Stimulated activated CD4-positive, alpha-beta T cell treated with anti-CD3 and anti-CD28 coated beads, Interleukin-15, amount 100 ng/mL, for 24 hours (primary cell): ENCODE measurements at places on chromosomes 3 and 15.

GRCh38 chr15:85831415-85832113 lies 36.8 kb upstream of the KLHL25 start:
- peak; percentile 51 for DNase-seq

DNA sequence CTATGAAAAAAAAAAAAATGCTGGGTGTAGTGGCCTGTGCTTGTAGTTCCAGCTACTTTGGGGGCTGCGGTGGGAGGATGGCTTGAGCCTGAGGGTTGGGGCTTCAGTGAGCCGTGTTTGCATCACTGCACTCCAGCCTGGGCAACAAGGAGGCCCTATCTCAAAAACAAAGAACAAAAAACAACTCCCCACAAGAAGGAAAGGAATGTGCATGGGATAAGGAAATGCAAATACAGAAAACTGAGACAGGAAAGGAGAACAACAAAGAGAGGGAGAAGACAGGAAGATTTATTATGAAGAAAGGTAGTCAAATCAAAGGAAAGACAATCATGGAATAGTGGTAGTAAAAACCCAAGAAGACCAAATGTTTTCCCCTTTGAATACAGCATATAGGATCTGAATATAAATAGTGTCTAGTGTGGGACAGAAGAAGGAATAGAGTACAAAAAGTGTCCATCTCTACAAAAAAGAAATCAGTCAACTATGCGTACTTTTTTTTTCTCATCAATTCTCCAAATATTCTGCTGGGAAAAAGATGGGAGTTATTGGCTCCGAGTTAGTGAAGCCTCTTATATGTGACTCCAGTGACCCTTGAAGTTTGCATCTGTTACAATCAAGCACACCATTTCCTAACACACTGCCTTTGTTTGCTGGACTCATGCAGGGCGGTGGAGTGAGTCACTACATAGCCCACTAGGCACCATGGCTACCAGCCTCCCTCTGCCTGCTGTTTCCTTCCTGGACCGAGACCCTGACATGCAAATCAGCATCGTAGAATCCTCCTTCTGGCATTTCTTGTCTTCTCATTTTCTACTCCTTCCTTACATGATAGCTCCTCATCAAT lies 101.2 kb upstream of the PTX3 start:
- DNase-seq, result no peak

DNA sequence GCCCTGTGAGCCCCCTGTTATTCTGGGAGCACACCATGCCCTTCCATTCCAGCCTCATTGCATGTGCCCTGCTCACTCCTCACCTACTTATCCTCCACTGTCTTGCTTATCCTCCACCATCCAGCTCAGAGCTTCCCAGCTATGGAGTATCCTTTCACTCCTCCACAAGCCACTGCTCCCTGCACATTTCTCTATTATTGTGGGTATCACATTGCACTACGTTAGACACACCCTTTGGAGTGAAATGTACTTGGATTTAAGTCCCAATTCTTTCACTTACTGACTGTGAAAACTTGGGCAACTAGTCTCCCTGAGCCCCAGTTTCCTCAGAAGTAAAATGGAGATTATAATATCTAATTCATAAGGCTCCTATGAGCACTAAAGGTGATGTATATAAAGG lies 4.3 kb downstream of the MASP1 start:
- no peak for DNase-seq

DNA sequence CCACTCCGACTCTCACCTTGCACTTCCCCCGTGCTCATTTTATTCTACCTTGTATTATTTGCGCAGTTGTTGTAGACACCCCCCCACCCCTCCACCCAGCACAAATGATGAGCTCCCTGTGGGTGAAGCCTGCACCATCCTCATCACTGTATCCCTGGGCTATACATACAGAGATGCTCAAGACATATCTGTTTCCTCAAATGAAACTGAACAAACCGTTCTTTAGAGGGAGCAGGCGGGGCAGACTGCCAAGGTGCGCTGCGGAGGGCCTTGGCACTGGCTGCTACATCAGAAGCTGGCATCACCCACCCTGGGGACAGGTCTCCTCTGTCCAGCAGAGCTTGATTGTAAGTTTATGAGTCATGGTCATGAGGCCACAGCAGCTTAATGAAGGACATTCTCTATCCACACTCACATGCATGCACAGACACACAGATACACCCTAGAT lies 29.0 kb downstream of the ADCY5 start:
- DNase-seq, result no peak

- DNase-seq, result no peak
Observed at GRCh38 chr15:38164061-38164460, 88.6 kb upstream of the SPRED1 start.

- peak; percentile 59 for DNase-seq
Observed at GRCh38 chr3:107430996-107431245, 53.7 kb downstream of the CCDC54 start.

DNA sequence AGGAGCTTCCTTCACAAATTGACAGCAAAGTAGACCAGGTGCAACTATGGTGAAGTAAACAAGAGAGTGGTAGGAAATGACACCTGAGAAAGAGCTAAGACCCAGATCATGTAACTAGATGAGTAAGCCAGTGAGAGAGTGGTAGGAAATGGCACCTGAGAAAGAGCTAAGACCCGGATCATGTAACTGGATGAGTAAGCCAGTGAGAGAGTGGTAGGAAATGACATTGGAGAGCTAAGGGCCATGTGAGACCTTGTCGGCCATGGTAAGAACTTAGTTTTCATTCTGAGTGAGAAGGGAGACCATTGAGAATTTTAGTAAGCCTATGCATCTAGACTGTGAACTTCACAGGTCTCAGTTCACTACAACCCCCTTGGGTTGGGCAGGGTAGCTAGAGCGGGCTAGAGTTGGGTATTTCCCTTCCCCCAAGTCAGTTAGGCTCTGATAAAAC lies 5.4 kb upstream of the SENP7 start:
- DNase-seq, result peak; percentile 52

DNA sequence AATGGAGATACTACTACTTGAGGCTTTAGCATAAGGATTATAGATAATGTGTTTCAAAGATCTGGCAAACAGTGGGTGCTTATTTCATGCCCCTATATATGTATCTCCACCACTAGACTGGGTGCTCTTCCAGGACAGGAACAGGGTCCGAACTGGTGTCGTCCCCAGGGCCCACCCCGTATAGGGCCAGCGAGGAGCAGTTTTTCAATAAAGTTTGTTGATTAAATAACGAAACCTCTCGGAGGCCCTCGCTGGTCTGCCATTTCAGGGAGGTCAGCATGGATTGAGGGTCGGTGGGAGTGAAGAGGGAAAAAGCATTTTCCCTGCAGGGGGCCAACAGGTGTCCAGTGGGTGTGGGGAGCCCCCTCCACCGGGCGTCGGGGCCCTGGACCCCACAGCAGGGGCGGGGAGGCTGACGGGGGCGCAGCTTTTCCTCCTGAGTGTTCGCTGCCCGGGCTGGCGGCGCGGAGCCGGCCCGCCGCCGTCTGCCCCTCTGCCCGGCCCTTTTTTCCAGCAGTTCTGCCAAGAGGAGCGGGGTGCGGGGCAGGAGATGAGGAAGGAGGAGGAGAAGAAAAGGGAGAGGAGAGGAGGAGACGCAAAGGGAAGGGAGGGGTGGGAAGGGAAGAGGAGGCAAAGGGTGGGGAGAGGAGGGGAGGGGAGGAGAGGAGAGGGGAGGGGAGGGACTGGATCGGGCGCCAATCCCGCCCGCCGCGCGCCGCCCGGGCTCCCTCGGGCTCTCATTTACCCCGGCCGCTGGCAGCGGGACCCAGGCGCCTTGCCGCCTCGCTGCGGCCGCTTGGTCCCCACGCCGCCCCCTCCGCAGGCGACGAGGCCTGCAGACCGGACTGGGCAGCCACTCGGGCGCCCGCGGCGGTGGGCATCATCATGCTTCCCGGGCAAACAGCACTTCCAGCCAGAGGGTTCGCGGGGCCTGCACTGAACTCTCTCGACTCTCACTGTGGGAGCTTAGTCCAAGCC lies 66.3 kb downstream of the ISG20 start:
- peak; percentile 20 for DNase-seq

- DNase-seq, result no peak
Observed at GRCh38 chr3:150447631-150448465, 39.8 kb downstream of the TSC22D2 start.

DNA sequence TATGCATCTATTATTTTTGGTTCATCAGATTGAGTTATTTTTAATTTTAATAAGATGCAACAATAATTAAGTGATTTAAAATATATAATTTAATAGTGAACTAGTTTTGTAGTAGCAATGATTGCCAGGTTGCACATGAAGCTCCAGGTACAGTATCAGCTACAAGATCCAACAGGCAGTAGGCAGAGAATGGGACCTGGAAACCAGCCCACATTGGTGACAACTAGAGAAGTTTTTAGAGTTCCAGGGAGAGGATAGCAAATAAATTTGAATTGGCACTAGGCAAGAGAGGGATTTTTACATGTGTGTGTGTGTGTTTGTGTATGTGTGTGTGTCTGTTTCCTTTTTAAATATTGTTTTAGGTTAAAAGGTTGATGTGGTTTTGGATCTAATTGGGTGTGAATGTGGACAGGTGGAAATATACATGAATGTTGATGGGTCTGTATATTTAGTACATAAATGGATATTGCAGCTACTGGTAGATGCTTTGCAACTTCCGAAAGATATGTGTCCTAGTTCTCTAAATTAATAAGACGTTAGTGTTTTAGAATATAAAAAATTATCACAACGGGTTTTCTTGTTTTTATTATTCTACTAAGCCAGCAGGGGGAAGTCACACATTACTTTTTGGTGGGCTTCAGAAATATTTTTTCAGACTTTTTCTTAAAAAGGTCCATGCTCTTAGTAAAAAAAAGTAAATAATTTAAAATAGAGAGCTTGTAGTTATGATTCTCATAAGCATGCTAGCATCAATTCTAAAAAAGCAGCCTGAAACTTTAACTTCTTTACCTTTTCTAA lies 110.1 kb upstream of the GBE1 start:
- DNase-seq, result no peak

GRCh38 chr3:188151438-188151837 lies 2.5 kb upstream of the LPP start:
- DNase-seq, result no peak

- no peak for DNase-seq
Observed at GRCh38 chr3:138124706-138125355, 7.4 kb downstream of the A4GNT start.

GRCh38 chr15:42890161-42890913 lies 30.2 kb downstream of the TTBK2 start:
- DNase-seq, result no peak

GRCh38 chr15:36406911-36407310 lies 172.5 kb upstream of the CDIN1 start:
- no peak for DNase-seq

DNA sequence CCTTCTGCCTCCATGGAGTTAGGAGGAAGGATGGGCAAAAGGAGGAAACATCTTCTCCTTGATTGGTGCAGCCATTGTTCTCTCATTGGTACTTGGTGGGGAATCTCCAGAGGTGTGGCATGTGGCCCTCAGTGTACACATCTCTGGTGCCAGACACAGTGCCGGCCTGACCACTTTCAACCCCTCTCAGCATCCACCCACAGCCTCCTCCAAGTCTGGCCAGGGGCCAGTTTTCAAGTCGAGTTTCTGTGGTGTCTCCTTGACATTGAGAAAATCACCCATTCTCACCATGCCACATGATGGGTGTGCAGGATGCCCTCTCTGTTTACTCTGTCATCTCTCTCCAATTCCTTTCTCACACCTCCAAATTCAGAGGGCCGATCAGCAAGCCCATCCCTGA lies 12.8 kb upstream of the FSIP1 start:
- DNase-seq, result no peak

- DNase-seq, result no peak
Observed at GRCh38 chr3:45120359-45121158, 25.6 kb downstream of the CDCP1 start.
